ENCODE measurements at places on chromosomes 2 and 18.

GRCh38 chr2:70496819-70497218 lies 56.8 kb downstream of the TGFA start:
- no peak for DNase-seq

GRCh38 chr2:238601433-238602222 lies 174.9 kb downstream of the ASB1 start:
- DNase-seq = no peak

DNA sequence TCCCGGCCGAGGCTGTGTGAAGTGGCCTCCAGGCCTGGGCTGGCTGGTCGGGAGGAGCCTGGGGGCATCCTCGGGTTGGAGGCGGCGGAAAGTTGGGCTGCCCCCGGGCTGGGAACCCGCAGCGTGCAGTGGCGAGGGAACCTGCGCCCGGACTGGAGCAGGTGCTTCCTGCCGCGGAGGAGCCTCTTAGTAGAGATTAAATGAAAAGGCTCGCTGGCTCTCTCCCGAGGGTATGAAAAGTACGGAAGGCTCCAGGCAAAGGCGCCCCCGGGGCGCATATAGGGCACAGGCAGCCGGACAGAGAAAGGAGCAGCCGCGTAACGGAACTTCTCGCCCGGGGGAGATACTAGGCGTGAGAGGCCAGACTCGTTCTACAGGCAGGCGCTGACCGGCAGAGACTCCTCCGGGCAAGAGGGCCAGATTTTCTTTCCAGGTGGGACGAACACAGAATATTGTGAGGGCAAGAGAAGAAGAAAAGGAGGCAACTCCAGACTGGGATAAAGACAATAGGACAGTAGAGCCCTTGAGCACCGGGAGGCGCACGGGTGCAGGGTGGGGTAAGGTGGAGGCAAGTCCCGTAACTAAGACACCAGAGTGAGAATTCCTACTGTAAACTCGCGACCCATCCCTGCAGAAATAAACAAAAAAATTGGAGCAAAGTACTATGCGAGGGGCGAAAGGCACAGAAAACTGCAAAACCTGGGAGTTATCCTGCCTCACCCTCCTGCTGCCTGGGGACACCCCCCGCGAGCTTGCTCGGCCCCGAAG lies 816 bp downstream of the CDH2 start:
- DNase-seq = no peak

DNA sequence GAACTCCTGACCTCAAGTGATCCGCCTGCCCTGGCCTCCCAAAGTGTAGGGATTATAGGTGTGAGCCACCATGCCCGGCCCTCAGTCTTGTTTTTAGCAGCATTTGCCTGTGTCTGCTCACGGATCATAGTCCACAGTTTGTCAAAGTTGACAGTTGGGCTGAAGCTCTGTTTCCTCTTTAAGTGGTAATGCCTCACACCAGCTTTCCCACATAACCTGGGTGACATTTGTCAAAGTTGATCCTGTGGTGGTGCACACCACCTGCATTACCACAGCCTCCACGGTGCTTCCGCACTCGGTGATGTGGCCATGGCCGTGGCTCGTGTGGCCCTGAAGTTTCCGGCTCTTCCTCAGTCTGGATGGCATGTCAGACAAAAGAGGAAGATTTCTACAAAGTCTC lies 27.1 kb downstream of the RAB31 start:
- DNase-seq = no peak

DNA sequence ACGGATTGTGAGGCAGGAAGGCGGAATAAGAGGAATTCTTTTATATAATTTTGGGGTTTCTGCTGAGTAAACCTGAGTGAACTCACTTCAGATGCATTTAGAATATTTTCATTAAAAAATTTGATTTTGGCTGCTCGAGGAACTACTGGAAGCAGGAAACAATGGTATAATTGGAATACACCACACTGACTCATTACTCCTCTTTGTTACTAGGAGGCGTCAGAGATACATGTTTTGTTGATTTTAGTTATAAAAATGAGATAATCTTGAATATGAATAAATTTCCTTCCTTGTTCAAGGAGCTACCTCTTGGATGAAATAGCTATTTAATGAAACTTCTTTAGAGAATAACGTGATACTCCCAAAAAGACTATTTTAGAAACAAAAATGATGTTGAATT lies 97.4 kb downstream of the ANKRD36 start:
- no peak for DNase-seq

- no peak for DNase-seq
These were observed 239.8 kb downstream of the HAUS1 start for GRCh38 chr18:46343931-46344372.

DNA sequence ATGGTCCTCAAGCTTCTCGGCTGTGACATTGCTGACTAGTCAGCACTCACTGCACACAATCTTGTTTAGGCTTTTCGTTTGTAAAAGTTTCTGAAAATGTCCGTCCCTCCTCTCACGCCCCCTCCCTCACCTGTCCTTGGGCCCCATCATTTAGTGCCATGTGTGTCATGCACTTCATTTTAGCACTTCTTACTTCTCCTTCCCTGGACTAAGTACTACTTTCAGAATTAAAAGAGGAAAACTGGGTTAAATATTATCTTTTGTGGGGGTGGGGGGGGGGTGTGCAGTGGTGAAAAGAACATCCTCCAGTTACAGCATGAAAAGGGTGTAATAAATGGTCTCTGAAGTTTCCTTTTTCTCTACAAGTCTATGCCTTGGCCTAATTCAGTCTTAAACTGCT lies 182.0 kb upstream of the SP5 start:
- no peak for DNase-seq

DNA sequence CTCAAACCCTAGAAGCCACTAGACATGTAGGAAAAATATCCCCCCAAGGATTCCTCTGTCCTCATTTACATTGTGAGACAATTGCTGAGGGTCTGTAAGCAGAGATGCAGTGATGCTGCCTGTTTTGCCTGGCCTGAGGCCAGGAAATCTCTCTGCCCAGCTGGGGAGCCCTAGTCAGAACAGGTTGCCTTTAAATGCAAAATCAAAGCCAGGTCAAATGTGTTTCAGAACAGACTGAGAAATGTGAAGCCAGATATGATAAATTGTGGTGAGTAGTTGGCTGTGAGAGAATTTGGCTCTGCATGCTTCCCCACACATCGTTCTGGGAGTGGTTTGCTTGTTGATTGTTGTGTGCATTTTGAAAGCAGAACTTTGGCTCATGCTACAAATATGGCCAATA lies 38.4 kb upstream of the NXPH2 start:
- DNase-seq = no peak

GRCh38 chr18:9740071-9740470 lies 32.0 kb downstream of the RAB31 start:
- no peak for DNase-seq

DNA sequence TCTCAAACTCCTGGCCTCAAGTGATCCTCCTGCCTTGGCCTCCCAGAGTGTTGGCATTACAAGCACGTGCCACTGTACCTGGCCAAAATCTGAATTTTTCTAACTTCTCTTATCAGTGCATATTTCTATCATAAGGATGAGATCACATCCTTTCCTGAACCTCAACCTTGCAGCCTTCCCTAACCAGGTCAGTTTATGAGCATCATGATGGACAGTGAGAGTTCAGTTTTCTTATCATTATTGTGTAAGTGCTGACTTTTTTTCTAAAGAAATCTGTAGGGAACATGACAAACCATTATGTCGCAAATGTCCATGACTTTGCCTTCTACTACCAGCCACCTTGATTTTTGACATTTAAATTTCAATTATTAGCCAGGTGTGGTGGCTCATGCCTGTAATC lies 31.5 kb downstream of the MRPL33 start:
- DNase-seq = no peak

GRCh38 chr2:52861596-52861995 lies 906.0 kb upstream of the CHAC2 start:
- DNase-seq = no peak

Measured in stimulated activated CD8-positive, alpha-beta memory T cell treated with anti-CD3 and anti-CD28 coated beads, Interleukin-12 subunit alpha, Interleukin-12 subunit beta, amount 100 ng/mL, for 4 hours (primary cell).